ENCODE measurements at places on chromosomes 2 and 18.

GRCh38 chr2:8249141-8249540, 432.7 kb upstream of the ID2 start:
- DNase-seq, result no peak

- DNase-seq, result peak; percentile 12
Observed at GRCh38 chr2:214481204-214481603, 70.3 kb downstream of the VWC2L start.

DNA sequence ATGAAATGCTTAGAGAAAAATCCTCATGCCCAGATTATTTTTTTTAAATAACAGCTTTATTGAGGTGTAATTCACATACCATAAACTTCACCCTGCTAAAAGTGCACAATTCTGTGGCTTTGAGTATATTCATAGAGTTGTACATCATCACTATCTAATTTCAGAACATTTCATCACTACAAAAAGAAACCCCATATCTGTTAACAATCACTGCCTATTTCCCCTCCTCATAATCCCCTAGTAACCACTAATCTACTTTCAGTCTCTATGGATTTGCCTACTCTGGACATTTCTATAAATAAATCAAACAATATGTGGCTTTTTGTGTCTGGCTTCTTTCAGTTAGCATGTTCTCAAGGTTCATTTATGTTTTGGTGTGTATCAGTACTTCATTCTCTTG, 51.4 kb downstream of the OSBPL1A start:
- DNase-seq, result no peak

DNA sequence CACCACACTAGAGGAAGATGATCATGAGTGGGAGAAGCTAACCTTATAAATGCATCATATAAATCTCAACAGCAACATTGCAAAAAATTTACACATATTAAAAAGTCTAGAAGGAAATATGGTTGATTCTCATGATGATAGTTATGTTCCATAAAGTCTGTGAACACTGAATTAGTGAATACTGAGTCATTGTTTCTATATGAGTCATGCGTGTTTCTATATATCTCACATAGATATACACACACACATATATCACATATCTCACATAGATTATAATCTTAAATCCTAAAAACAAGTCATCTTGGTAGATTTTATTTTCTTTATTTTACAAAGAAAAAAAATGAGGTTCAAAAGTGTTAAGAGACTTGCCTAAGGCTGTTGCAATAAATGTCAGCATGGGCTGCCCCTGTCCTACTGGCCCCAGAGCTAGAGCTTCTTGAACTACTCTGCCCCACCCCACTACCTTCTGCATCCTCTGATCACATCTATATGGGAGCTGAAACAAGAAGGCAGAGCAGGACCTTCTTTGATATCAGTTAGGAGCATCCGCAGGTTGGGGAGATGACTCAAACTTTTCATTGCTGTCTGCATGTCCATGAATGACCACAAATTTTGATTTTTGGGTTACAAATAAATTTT, 81.8 kb upstream of the ADAM23 start:
- DNase-seq, result no peak

GRCh38 chr2:235634435-235635158, 140.8 kb downstream of the AGAP1 start:
- no peak for DNase-seq

GRCh38 chr2:186590759-186591505, 1.1 kb downstream of the ITGAV start:
- DNase-seq, result peak; percentile 78

- DNase-seq, result no peak
Observed at GRCh38 chr2:216114382-216114713, 5.2 kb downstream of the XRCC5 start.

- DNase-seq, result no peak
Observed at GRCh38 chr2:169185711-169186110, 116.3 kb downstream of the DHRS9 start.

DNA sequence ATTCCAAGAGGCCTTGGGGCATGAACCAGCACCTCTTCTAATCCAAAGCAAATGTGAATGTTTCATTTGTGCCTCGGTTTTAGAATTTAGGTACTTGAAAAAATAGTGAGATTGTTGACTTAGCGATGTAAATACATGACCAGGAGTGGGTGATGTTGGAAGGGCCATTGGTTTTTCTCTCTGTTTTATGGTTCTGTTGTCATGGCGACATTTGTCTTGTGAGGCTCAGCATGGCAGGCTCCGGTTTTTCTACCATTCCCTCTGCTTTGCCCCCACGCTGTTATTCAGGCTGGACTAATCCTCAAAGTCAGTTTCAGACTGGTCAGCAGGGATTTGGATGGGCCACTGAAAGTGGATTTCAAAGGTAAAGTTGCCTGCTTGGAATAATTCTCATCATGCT, 255.4 kb downstream of the ALPK2 start:
- DNase-seq, result no peak

DNA sequence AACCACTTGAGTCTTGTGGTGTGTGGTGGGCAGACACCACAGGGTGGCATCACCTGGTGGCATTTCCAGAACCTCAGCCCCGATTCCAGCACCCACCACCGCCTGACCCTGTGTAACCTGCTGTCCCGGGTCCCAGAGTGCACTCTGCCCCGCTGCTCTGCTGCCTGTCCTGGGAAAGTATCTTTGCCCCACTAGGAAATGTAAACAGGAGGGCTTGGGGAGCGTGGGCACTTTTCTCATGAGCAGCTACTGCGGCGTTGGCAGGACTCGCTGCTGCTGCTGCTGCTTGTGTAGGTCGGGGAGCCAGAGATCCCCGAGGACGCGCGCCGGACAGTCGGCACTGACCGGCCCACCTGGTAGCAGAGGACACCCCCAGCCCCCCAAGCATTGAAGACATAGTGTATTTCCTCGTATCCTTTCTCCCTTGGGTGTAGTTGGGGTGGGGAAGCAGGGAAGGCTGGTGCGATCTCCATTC, 13.4 kb downstream of the DTYMK start:
- no peak for DNase-seq

GRCh38 chr2:28645553-28645952, 106.1 kb upstream of the PPP1CB start:
- DNase-seq, result no peak

GRCh38 chr2:213261715-213262114, 22.5 kb upstream of the SPAG16 start:
- no peak for DNase-seq

- DNase-seq, result no peak
Observed at GRCh38 chr2:150847578-150847977, 360.1 kb upstream of the RND3 start.

DNA sequence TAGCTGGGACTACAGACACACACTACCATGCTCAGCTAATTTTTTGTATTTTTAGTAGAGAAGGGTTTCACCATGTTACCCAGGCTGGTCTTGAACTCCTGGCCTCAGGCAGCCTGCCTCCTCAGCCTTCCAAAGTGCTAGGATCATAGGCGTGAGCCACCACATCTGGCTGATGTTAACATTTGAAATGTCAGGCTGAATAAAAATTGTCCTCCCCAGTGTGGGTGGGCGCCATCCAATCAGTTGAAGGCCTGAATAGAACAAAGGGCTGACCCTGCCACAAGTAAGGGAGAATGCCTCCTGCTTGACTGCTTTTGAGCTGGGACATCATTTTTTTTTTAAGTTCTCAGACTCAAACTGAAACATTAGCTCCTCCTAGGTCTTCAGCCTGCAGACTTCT, 21.0 kb upstream of the RHOB start:
- no peak for DNase-seq

- no peak for DNase-seq
Observed at GRCh38 chr2:11933854-11934253, 187.4 kb downstream of the LPIN1 start.

GRCh38 chr2:137151731-137152130, 386.4 kb downstream of the THSD7B start:
- no peak for DNase-seq

DNA sequence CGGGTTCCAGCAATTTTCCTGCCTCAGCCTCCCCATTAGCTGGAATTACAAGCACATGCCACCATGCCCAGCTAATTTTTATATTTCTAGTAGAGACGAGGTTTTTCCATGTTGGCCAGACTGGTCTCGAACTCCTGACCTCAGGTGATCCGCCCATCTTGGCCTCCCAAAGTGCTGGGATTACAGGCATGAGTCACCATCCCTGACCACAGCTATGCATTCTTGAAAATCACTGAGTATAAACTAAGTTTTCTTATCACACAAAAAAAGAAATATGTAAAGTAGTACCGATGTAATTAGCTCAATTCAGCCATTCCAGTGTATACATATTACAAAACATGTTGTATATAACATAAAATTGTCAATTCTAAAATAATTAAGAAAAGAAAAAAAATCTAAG, 232.7 kb downstream of the MBD2 start:
- DNase-seq, result no peak

- no peak for DNase-seq
Observed at GRCh38 chr2:143481733-143482132, 352.5 kb downstream of the ARHGAP15 start.

GRCh38 chr18:9135912-9136314, 668 bp upstream of the ANKRD12 start:
- DNase-seq, result no peak

DNA sequence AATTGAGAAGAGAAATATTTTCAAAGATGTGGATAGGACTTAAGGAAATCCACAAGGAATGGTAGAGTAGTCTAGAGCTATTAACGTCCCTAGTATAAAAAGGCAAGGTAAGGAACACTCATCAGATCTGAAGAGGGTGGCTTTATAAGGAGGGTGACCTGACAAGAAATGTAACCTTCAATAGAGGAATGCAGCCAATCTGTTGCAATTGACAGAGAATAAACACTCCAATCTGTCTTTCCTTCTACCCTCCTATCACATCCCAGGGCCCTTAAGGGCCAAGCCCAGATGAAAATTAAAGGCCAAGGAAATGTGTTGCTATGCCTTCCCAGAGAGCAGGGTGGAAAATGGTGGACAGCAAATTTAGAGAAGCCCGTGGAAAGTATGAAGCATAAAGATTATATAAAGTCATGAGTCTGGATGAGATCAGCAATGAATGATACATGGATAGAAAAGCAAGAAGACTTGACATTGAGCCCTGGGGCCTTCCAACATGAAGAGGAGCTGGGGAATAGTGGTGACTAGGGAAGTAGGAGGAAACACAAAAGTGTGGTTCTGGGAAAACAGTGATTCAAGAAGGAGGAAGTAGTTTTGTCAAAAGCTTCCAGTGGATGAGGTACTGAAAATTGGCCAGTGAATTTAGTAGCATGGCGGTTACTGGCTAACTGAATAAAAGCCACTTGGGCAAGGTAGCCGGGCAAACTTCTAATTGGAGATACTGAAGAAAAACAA, 270.6 kb upstream of the TANK start:
- DNase-seq, result no peak

DNA sequence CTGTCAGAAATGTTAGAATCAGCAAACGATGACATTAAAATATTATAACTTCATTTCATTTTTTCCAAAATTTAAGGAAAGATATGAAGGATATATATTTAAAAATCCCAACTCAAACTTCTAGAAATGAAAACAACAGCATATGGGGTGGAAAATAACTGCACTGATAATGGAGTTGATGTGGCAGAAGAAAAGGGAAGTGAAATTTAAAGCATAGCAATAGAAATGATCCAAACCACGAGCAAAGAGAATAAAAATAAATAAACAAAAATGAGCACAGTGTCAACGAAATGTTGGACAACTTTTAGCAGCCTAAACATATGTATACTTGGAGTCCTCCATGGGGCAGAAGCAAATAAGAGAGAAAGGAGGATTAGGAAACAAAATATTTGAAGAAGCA, 280.2 kb downstream of the KCNJ3 start:
- DNase-seq, result no peak

DNA sequence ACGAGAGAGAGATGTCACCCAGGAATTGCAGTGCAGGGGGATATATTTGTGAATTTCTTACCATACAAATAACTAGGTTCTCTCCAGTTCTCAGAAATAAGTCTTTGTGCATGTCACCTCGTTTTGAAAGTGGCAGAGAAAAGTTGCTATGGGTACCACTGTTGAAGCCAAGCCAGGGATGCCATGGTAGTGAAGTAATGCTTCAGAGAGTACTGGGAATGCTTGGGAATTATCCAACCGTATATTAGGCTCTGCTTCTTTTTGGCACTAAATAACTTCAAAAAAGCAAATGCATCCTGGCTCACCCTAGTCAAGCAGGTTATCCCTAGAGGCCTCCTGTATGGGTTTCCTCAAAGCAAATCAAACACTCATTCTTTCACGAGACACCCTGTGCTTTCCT, 50.7 kb upstream of the DDX18 start:
- DNase-seq, result no peak

DNA sequence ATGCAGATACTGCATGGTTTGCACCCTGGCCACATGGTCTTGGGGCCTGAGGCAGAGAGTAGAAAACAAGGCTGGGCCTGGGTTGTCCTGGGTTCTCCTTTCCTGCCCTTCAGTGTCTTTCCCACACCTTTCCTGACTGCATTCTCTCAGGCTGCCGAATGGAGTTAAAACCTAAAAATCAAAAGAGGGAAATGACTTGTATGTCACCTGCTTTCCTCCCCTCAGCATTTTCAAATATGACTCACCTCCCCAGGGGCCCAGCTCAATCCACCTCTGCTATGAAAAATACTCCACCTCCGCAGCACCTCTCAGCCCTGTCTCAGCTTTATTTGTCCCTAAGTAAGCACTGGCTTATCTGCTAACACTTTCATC, 457.8 kb upstream of the MEX3C start:
- DNase-seq, result no peak

GRCh38 chr2:96895746-96896651, 26.1 kb upstream of the SEMA4C start:
- no peak for DNase-seq

DNA sequence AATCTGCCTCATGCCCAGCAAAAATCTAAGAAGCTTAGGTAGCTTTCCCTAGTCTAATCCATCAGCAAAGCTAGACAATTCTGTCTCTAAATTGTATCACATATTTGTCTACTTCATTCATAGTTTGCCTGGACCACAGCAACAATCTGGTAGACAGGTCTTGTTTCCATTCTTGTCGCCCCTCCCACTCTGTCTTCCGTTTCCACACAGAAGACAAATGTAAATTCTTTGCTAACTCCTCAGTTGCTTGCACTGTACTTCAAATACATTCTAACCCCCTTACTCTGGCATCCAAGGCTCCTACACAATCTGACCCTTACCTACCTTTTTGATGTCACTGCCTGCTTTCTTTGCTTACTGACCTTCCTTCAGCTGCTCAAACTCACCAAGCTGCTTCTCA, 40.1 kb downstream of the THUMPD2 start:
- DNase-seq, result no peak

GRCh38 chr2:172693037-172693436, 42.6 kb upstream of the RAPGEF4 start:
- no peak for DNase-seq

GRCh38 chr2:70304498-70304897, 2.6 kb upstream of the FAM136A start:
- no peak for DNase-seq

- peak; percentile 64 for DNase-seq
Observed at GRCh38 chr2:85987266-85988174, 98.7 kb upstream of the ST3GAL5 start.

DNA sequence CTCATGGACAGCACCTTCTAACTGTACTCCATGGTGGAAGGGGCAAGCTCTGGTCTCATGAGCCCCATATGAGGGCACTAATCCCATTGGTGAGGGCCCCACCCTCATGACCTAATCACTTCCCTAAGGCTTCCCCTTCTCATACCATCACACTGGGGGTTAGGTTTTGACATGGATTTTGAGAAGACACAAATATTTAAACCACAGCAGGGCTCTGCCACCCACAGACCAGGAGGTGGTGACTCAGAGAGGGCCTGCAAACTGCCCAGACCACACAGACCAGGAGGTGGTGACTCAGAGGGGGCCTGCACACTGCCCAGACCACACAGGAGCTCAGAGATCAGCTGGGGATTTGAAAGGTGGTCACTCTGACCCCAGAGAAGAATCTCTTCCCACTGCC, 222.0 kb downstream of the KLHL29 start:
- no peak for DNase-seq
